ENCODE measurements at places on chromosomes 11 and 22.
A peak's percentile ranks its signal among the peaks of the same experiment; 100 is the strongest.

- DNase-seq = no peak
Observed at GRCh38 chr11:102802341-102802740, 4.4 kb upstream of the MMP1 start.

- DNase-seq = peak; percentile 97
Observed at GRCh38 chr11:119712459-119713358, 16.3 kb downstream of the NECTIN1 start.

- DNase-seq = no peak
Observed at GRCh38 chr22:40728731-40729189, 49.5 kb downstream of the MCHR1 start.

GRCh38 chr11:68977781-68978625 lies 2.8 kb downstream of the MRGPRD start:
- DNase-seq = no peak

GRCh38 chr22:35400501-35400790 lies 506 bp downstream of the MCM5 start:
- no peak for DNase-seq

DNA sequence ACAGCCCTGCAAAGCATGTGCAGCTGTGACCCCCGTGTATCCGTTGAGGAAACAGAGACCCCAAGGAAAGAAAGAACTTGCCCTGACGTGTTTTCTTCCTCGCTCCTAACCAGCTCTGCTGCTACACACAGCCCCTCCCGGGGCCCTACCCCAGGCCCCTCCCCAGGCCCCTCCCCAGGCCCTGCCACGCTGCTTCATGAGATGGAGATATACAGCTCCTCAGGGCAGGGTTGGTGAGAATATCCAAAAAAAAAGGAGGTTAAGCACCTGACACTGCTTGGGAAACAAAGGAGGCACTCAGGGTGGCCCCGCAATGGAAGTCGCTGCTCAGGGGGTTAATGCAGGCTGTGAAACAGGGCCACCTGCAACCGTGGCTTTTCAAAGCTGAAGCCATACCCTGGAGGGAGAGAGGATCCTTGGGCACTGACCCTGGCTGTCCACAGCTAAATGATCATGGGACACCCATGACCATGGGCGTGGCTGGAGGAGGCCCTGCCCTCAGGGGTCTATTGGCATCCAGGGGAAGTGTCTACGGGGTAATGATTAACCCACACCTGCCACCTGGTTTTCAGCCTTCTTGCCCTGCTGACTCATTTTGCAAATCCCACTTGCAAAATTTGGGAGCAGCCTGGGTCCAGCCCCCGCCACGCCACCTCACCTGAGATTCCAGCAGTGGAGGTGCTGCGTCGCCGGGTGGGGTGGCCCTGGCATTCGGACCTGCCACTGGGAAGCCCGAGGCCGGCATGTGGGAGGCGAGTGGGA lies 112.1 kb upstream of the ANO1 start:
- no peak for DNase-seq

DNA sequence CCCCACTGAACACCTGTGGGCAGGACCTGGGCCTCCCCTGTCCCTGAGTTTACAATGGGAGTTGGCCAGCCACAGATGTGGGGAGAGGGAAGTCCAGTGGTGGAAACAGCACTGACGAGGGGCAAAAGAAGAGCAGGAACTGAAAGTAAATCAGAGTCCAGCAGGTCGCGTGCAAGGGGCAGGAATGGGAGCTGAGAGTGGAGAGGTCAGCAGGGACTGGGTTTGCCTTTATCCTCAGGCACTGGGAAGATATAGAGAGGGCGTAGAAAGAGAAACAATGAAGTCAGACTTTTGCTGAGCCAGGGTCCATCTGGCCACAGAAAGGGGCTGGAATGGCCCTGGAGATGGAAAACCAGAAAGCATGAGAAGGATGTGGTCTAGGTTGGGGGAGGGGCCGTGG lies 8.5 kb downstream of the P2RY6 start:
- DNase-seq = no peak

GRCh38 chr11:111559800-111560464 lies 19.4 kb downstream of the LAYN start:
- no peak for DNase-seq

DNA sequence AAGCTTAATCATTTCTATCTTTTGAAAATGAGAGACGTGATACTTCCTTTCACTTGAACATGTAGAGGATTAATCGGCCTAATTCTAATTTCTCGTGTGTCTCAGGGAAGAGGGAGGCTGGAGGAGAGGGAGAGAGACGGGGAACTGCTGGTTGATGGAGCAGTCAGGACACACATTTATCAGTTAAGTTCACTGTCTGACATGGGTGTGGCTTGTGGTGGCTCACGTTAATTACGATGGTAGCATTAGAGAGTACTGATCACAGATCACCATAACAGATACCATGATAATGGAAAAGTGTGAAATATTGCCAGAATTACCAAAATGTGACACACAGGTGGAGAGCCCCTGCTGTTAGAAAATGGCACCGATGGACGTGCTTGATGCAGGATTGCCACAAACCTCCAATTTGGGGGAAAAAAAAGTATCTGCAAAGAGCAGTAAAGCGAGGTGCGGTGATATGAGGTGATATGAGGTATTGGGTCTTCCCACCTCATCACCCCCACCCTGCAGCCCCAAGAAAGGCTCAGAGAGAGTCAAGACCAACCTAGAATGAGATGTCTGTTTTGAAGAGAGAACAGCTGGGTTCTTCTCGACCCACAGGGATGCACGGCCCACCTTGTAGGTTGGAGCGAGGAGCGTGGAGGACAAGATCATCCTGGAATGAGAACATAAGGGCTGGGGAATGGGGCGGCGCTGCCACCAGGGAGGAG lies 19.7 kb downstream of the ZBED4 start:
- DNase-seq = no peak

All from GF-D8 (cell line).